ENCODE measurements at places on chromosomes 3 and 15. TPM values are rescaled to one million over a fixed set of nuclear protein-coding genes. Genes with fewer than 3 reads are reported as not detected.

The CNTN3 gene
- 3.7 TPM for total RNA-seq

The TLR9 gene
- 1.1 TPM for total RNA-seq

The LIPH gene
- total RNA-seq, result 0.27 TPM

The TICRR gene
- total RNA-seq, result 0.22 TPM

The CD200 gene
- 23.8 TPM for total RNA-seq

The GPR160 gene
- 5.4 TPM for total RNA-seq

The ACSBG1 gene
- total RNA-seq, result 0.18 TPM

The FEM1B gene
- 58.0 TPM for total RNA-seq

The RASGRP1 gene
- 1.2 TPM for total RNA-seq

The LEKR1 gene
- total RNA-seq, result 1.9 TPM
